Stimulated activated CD8-positive, alpha-beta memory T cell treated with anti-CD3 and anti-CD28 coated beads, Interleukin-12 subunit alpha, Interleukin-12 subunit beta, amount 100 ng/mL, for 4 hours (primary cell): ENCODE measurements at places on chromosomes 1 and 21.

GRCh38 chr1:234871710-234872271 is 256.8 kb downstream of the TOMM20 start:
- no peak for DNase-seq

GRCh38 chr1:156592910-156593660 is 1.5 kb downstream of the NAXE start:
- DNase-seq: no peak

DNA sequence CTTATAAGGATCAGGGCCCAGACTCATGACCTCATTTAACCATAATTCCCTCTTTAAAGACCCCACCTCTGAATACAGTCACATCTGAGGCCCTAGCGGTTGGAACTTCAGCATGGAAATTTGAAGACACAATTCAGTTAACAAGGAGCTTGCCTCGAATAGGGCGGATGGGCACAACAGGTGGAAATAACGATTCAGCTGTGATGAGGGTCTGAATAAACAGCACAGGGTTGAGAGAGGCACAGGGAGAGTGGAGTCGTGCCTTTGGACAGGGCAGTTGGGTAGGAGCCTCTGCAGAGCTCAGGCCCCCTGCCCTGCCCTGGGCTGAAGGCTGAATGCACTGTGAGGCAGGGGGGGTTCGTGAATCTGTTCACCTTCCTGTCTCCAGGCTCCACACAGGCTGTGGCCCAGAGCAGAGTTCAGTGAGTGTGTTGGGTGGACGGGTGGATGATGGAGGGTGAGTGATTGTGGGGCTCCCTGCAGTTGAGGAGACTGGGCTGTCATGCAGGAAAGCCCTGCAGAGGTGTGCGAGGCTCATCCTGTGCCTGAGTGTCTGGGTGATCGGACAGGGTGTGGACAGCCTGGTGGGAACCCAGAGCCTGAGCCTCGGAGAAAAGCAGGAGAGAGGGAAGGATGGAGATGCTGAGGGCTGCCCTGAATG is 243.1 kb downstream of the FOXD2 start:
- DNase-seq: no peak

DNA sequence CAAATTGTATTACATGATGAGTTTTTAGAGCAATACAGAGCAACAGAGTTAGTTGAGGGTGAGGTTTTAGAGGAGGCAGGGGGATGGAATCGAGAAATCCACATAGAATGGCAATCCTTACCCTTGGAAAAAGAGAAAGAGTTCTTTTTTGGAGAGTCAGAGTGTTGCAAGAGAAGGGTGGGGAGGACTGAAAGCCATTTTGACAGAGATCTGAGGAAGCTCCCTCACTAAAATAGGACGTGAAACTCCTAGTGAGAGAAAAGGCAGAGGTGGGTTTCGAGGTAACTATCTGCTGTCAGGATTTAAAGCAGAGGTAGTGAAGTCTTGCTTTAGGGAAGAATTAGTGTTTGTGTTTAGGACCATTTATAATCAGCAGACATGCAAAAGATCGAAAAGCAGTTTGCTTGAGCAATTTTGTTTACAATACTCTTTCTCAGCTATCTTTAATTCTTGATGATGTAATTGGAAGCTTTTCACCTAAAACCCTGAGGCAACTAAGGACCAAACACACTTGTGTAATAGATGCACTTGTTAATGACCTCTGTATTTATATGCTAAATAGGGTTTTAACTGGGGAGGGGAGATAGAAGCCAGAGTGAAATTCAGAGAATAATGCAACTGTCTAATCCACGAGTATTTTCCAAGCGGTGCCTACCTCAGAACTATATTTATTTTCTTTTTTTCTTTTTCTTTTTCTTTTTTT is 20.0 kb downstream of the ADAMTS5 start:
- no peak for DNase-seq

- DNase-seq: no peak
These were observed 450.6 kb downstream of the TTLL7 start for GRCh38 chr1:83548311-83548710.
